Skin of body (tissue), 3 donors: ENCODE measurements at places on chromosomes 4 and X.

DNA sequence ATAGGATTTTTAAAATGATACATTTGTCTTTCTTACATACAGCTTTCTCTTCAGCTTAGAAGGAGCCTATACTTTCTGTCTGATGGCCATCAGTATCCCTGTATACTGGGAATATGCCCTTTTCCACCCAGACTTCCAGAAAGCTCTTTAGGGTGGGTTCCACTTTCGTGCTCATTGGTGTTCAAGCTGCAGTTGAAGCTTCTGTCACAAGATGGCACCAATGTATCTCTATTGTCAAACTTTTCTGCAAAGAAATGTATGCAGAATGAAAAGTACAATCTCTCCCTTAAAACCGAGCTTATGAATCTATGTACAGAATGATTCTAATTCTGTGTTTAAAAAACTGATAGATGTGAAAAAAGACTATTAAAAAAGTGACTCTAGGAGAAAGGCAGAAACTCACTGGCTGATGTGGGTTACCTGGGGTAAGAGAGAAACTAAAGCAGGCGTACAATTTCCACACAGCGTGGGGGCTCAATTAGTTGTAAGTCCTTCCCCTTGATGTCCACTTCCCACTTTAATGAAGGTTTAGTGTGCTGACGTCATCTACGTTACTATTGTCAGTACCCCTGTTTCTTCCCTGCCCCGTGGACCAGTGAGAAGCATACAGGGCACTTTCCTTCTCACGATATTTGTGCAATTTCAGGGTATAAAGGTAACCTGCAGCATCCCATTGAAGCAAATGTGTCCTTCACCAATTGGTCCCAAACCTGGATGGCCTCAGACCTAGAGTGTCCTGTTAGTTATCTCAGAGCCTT is 57.3 kb upstream of the TCEAL2 start:
- DNase-seq: no peak

- no peak for DNase-seq
Observed at GRCh38 chrX:41590641-41591040, 98.1 kb upstream of the GPR34 start.

GRCh38 chr4:174263445-174263736 is 20.1 kb downstream of the FBXO8 start:
- DNase-seq: peak; percentile 2

DNA sequence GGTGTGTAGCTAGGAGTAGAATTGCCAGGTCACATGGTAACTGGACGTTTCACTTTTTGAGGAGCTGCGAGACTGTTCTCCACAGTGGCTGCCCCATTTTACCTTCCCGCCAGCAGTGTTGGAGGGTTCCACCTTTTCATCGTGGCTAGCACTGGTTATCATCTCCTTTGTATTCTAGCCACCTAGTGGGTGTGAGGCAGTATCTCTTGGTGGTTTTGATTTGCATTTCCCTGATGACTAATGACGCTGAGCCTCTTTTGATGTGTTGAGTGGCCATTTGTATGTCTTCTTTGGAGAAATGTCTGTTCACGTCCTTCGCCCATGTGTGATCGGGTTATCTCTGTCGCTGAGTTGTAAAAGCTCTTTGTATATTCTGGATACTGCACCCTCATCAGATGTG is 10.6 kb downstream of the ABCD1 start:
- DNase-seq: no peak

DNA sequence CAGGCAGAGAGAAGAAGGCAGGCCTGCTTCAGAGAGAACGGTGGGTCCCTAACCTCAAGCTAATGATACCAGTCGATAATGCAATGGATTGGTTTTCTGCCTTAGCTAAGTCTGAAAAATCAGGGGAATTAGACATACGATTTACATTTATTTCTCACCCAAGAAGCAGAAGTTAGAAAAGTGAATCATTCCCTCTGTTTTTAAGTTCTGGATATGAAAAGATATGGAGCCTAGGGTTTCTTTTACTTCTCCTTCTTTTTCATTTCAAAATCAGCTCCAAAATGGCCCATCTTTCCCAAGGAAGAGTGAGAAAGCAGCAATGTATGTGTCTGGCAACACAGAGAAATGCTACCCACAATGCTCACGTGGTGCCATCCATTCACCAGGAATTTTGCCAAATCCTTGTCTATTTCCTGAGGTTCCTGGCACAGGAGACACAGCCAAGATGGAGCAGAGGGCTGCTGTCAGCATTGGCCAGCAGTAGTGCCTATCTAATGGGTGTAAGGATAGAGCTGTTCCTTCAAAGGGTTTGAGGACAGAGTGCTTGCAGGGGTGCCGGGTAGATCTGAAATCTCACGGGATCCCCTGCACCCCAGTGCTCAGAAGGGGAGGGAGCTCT is 231.5 kb downstream of the MAML3 start:
- no peak for DNase-seq

DNA sequence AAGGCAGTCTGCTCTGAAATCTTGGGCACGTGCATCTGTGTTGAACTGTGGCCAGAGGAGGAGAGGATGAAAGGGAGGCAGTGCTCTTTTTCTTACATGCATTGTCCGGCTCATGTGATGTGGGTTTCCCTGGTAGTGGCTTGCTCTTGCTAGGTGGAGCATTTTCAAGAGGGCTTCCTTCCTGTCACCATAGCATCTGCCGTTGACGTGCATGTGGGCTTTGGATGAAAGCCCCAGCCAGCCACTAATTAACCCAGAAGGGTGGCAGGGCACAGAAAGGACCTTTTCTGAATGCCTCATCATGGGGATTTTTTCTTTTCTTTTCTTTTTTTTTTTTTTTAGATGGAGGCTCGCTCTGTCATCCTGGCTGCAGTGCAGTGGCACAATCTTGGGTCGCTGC is 121.3 kb downstream of the GPR143 start:
- DNase-seq: no peak

GRCh38 chrX:77622233-77622632 is 163.8 kb downstream of the ATRX start:
- no peak for DNase-seq

DNA sequence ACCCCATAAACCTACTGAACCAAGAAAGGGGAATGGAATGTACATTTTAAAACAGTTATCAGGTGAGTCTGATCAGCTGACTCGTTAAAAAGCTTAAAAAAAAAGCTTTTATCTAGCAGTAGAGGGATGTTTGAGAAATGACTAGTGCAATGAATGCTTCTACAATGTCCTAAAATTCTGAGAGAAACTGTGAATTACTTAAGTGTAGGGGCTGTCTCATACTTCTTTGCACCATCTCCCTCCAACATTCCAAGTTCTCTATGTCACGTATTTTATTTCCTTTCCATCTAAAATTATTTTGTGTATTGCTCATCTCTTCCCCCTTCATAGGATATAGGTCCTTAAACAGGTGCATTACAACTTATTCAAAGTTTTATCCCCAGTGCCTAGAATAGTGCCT is 11.9 kb upstream of the AREG start:
- no peak for DNase-seq

- no peak for DNase-seq
Observed at GRCh38 chr4:47418147-47418546, 45.4 kb downstream of the COMMD8 start.

- no peak for DNase-seq
Observed at GRCh38 chr4:110628663-110629213, 5.9 kb upstream of the PITX2 start.
